ENCODE measurements at places on chromosomes 5 and 9. TPM values are rescaled to one million over a fixed set of nuclear protein-coding genes. Genes with fewer than 3 reads are reported as not detected.

DNA sequence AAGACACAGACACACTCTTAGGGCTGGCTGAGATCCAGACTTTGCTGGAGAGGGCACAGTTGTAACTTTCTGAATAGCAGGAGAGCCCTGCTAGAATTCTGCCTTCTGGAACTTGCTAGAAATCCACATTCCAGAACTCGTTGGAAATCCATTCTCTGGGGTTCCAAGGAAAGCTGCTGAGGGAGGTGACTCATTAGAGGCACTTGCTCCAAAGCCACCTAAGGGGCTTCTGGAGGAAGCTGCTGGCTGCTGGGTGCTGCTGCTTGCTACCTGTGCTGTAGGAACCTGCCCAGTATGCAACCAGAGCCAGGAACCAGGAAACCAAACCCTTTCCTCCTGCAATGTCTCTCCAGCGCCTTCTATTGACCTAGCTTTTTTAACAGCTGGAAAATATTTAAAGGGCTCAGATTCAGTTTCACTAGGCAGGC, 4.1 kb upstream of the TLE4 start:
- no peak overlapping the region for H3K27ac ChIP-seq
- no peak overlapping the region for H3K4me3 ChIP-seq
- peaks cover 12% of the 10 kb centered on the region for H3K4me1 ChIP-seq
- no peak for DNase-seq

DNA sequence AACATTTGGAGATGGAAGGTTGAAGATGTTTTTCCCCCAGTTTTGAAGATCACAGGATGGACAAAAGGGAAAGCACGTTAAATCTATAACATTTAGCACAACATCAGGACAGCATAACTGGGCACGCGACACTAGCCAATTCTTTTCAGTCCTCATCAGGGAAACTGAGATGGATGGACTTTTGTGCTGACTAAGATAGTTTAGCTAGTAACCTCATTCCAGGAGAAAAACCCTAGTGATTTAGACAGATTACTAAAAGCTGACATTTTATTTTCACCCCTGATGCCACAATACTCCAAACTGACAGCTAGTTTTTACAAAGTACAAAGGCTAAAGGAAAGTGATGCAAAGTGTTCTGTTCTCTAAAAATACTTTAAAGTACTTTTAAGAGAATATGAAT, 53.3 kb downstream of the EPB41L4B start:
- no peak for DNase-seq
- H3K36me3 ChIP-seq: no peaks in the 10 kb centered on the region

- DNase-seq: no peak
- no peak overlapping the region for H3K4me3 ChIP-seq
- no peaks in the 10 kb centered on the region for H3K27me3 ChIP-seq
- H3K36me3 ChIP-seq: no peaks in the 10 kb centered on the region
- H3K4me1 ChIP-seq: no peaks in the 10 kb centered on the region
These were observed 381.2 kb upstream of the RORB start for GRCh38 chr9:74115976-74116375.

DNA sequence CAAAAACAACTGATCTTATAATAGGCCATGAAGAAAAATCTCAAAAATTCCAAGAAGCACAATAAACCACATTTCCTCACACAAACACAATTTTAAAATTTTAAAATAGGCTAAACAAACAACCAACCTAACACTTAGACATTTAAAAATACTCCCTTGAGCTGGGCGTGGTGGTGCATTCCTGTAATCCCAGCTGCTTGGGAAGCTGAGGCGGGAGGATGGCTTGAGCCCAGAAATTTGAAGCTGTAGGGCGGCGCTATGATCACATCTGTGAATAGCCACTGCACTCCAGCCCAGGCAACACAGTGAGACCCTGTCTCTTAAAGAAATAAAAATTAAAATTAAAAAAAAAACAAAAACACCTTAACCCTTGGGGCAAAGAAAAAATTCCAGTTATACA, 36.9 kb upstream of the TESK1 start:
- peaks cover 30% of the 10 kb centered on the region for H3K4me1 ChIP-seq
- DNase-seq: no peak
- H3K27ac ChIP-seq: no peak overlapping the region
- no peak overlapping the region for H3K4me3 ChIP-seq
- no peaks in the 10 kb centered on the region for H3K36me3 ChIP-seq

DNA sequence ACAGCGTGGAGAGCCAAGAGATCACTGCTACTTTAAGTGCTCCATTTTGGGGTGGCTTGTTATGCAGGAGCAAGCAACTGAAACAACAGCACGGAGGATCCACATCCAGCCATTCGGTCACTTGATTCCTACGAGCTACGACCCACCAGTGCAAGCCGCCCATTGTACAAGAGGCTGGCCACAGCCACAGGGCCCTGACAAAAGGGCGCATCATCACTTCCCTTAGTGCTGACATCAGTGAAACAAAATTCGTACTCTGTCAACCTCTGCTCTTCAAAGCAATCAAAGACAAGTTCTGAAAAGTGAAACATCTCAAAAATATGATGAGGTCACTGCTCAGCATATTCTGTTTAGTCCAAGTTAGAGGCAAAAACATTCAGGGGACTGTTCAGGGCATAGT, 168.4 kb downstream of the GADD45G start:
- H3K36me3 ChIP-seq: no peaks in the 10 kb centered on the region
- no peak overlapping the region for H3K27ac ChIP-seq
- DNase-seq: no peak
- no peaks in the 10 kb centered on the region for H3K4me1 ChIP-seq

GRCh38 chr9:90878562-90878961, 76.9 kb downstream of the SYK start:
- no peak overlapping the region for H3K4me3 ChIP-seq
- H3K36me3 ChIP-seq: peaks cover 23% of the 10 kb centered on the region
- no peak for DNase-seq

DNA sequence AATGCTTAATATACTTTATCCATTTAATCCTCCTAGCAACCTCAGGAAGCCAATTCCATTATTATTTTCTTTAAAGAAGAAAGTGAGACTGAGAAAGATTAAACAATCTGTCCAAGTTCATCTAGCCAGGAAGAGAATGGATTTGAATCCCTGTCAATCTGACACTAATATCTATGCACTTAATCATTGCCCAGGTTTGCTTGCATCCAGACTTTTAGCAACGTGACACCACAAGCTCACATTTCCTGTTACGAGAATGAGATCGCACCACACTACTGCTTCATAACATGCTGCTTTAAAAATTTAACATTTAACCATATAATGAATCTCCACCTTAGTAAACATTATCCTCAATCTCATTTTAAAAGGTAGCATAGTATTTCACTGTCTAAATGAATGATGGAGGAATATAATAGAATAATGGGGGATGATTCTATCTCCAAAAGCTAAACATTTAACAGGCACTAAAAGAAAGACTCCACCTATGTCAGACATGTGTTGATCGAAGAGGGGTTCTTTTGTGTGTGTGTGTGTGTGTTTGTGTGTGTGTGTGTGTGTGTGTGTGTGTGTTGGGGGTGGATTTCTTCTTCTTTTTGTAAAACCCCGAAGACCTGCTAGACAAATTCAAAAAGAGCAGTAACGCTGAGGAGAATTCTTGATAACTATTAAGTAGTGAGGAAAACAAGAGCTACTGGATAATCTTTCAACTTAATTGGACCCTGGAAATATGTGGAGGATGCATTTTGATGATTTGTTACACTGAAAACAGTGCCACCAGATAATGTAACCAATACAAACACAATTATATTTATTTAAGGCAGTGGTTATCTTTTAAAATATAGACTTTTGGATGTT, 138.7 kb upstream of the NR3C1 start:
- H3K4me3 ChIP-seq: no peak overlapping the region
- H3K4me1 ChIP-seq: no peaks in the 10 kb centered on the region
- H3K27ac ChIP-seq: no peak overlapping the region
- DNase-seq: no peak
- no peaks in the 10 kb centered on the region for H3K36me3 ChIP-seq

- no peak overlapping the region for H3K27ac ChIP-seq
- peak; percentile 72 for DNase-seq
- no peaks in the 10 kb centered on the region for H3K36me3 ChIP-seq
- no peak overlapping the region for H3K4me3 ChIP-seq
- H3K27me3 ChIP-seq: peaks cover 9% of the 10 kb centered on the region
These were observed 169.0 kb upstream of the PANK3 start for GRCh38 chr5:168747987-168748777.

DNA sequence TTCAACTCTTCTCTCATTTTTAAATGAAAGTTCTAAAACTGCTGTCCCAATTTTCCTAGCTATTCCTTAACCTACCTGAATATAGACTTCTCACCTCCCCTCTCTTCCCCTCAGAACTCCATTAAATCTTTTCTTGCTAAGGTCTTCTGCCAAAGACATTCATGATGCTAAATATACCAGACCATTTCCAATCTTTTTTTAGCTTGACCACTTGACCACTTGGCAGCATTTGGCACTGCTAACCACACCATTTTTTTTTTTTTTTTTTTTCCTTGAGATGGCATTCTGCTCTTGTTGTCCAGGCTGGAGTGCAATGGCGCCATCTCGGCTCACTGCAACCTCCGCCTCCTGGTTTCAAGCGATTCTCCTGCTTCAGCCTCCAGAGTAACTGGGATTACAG, 3.6 kb upstream of the ZNF131 start:
- no peaks in the 10 kb centered on the region for H3K27me3 ChIP-seq
- DNase-seq: no peak
- no peaks in the 10 kb centered on the region for H3K36me3 ChIP-seq
- H3K4me3 ChIP-seq: no peak overlapping the region
- H3K4me1 ChIP-seq: peaks cover 12% of the 10 kb centered on the region

DNA sequence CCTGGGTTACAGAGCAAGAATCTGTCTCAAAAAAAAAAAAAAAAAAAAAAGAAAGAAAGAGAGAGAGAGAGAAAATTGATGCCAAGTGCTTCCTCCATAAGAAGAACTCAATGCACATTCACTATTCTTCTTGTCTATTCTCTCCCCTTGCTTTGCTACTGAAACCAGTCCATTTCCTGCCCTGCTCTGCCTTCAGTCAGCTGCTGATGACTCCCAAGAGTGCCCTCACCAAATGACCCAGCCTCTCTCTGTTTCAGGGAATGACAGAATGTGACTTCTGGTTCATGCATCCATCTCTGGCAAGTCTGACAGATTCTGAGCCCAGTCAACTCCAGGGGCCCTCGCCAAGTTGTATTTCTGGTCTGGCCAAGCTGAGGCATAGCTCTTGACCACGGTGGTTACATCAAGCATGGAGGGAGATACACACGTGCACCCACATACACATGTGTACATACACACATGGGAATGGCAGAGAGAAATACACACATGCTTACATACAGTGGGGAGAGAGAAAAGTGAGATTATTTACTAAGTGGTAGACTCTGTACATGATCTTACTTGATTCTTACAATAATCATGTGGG, 106.2 kb downstream of the NSG2 start:
- no peak for DNase-seq
- H3K27me3 ChIP-seq: no peaks in the 10 kb centered on the region
- H3K27ac ChIP-seq: no peak overlapping the region
- H3K4me3 ChIP-seq: no peak overlapping the region
- no peaks in the 10 kb centered on the region for H3K4me1 ChIP-seq

- no peak for DNase-seq
- no peak within 1 kb of the TSS for H3K27ac ChIP-seq
- H3K27me3 ChIP-seq: no peaks in the 10 kb centered on the region
- no peak within 1 kb of the TSS for H3K4me3 ChIP-seq
- H3K36me3 ChIP-seq: no peaks in the 10 kb centered on the region
These were observed at the start of gene SLCO6A1 for GRCh38 chr5:102498271-102499034. Gene SLCO6A1 (minus strand): TSS chr5:102499001. CDS start chr5:102498844, 157 bp downstream.

DNA sequence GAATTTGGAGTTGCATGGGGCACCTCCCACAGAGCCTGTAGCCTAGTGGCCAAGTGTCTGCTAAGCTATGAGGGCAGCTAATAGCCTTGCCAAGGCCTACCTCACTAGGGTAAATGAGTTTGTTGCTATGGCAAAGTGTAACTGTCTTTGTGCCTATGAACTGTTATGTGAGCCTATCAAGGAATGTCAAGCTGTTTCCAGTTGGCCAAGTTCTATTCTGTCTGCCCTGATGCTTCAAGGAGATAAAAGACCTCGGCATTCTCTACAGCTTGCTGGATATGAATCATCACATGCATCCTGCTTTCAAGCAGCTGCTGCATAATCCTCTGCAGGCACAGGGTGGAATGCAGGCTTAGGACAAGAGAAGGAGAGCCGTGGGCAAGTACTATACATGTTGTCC, 69.8 kb upstream of the CCDC112 start:
- H3K4me3 ChIP-seq: no peak overlapping the region
- H3K36me3 ChIP-seq: no peaks in the 10 kb centered on the region
- no peak overlapping the region for H3K27ac ChIP-seq
- DNase-seq: no peak

- H3K4me1 ChIP-seq: no peaks in the 10 kb centered on the region
- no peaks in the 10 kb centered on the region for H3K27me3 ChIP-seq
- H3K36me3 ChIP-seq: peaks cover 90% of the 10 kb centered on the region
- H3K27ac ChIP-seq: no peak overlapping the region
These were observed 155.1 kb upstream of the OTULINL start for GRCh38 chr5:14426521-14426920.

PCDHA9 gene
- 0.30 TPM for total RNA-seq

DNM1 gene
- total RNA-seq: 2.0 TPM

CDKN2A gene
- 6.5 TPM for total RNA-seq

CCDC180 gene
- 14.7 TPM for total RNA-seq
